ENCODE measurements at places on chromosomes 3 and 15.

- no peak for DNase-seq
Observed at GRCh38 chr3:41369838-41370237, 170.5 kb downstream of the CTNNB1 start.

- DNase-seq = no peak
Observed at GRCh38 chr3:89058371-89058770, 49.0 kb upstream of the EPHA3 start.

DNA sequence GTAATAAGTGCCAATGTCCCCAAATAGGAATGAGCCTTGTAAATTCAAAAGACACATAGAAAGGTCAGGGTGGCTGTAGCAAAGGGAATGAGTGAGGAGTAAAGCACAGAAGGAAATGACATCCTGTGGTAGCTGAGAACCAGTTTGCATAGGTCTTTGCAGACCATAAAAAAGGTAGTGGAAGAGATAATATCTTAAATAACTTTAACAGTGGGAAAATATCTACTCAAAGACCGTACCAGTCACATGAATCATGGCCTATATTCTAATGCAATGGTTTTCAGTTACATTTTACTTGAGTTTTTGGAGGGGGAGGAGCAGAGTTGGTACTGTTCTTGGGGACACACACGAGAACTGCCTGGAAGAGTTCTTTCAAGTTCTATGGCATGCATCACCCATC, 297.3 kb upstream of the ADAMTS9 start:
- DNase-seq = no peak

DNA sequence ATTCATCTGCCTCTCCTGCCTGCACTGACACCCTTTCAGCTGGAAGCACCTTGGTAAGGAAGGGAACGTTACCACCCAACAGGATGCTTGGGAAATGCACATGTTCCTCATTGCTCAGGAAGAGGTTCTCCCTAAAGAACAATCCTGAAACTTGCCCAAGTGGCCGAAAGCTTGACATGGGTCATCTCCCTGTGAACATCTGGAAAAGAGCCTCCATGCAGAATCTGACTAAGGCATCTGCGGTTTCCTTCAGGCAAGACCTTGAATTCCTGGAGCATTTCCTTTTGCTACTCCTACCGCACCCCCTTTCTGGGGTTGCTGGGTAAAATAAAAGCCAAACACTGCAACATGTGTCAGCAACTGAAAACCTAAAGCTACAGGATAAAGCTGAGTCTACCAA, 68.7 kb upstream of the SNRK start:
- DNase-seq = no peak

DNA sequence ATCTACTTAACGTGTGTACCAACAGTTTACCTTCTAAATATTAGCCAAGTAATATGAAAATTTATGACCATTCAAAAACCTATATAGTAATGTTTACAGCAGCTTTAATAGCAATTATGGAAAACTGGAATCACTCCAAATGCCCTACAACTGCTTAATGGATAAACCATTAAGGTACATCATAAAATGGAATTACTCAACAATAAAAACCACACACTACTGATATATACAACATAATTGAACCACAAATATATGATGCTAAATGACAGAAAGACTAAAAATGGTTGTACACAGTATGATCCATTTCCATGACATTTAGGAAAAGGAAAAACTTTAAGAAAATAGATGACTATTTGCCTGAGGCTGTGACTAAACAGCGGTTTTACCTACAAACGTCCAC, 467.1 kb upstream of the EPHA6 start:
- no peak for DNase-seq

- no peak for DNase-seq
Observed at GRCh38 chr15:74173380-74174218, at the start of gene ISLR. Gene ISLR (plus strand): TSS chr15:74173710. CDS start chr15:74174859, 1,149 bp downstream.

GRCh38 chr15:64185146-64185911, 22.5 kb upstream of the PPIB start:
- no peak for DNase-seq

DNA sequence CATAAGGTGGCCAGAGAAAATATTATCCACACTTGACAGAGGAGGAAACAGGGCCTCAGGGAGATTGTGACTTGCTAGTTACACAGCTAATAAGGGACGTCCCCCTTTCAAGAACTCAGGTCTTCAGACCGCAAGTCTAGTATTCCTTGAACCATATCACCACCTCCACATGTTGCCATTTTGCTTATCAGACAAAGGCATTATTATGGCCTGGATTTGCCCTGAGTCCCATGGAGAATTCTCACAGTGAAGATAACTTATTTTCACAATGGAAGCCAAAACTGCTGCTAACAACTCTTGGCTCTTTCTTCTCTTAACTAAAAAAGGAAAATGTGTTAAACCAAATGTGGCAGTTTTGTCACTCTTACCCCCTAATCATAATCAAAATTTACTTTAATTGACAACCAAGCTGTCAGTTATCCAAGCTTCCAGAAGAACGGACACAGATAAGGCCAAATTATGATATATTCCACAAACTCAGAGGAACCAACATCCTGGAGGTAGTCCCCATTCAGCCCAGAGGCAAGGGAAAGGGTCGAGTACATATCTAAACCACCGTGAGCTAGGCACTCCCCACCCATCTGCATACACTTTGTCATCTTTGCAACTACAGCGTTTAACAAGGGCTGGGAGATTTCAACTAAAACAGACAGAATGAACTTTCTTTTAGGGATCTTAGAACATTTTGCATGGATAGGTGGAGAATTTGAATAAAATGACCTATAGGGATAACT, 63.6 kb upstream of the THBS1 start:
- DNase-seq = no peak

DNA sequence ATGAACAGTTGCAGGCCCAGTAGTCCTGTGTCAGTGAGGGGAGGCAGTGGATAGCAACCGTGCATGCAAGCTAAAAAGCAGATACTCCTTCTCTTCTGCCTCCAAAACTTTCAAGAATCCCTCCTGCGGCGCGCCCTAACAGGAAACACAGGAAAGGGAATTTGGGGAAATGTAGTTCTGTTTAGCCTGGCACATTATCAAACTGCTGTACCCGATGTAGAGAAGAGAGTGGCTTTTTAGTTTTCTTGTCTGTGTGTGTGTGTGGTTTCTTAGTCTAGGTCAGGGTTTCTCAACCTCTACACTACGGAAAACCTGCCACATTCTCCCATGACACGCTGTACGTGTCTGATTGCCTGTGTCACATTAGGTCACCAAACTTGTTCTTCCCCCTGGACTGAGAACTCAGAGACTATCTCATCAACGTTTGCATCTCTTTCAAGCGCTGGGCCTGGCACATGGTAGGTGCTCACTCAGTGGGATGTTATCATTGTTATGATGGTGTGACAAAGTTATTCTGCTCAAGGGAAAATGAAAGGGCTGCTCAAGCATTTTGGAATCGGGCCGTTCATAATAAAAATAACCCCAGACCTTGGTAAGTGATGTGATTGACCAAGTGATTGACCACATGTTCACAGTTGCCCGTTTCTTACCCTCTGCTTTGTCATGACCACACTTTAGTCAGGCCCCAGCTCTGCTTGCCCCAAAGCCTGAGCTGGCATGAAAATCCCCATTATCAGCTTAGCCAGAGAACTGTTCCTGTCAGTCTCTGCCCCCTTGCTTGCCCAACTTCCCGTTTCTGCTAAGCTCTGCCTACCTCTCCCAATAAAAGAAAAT, 33.2 kb downstream of the TM4SF4 start:
- DNase-seq = no peak

DNA sequence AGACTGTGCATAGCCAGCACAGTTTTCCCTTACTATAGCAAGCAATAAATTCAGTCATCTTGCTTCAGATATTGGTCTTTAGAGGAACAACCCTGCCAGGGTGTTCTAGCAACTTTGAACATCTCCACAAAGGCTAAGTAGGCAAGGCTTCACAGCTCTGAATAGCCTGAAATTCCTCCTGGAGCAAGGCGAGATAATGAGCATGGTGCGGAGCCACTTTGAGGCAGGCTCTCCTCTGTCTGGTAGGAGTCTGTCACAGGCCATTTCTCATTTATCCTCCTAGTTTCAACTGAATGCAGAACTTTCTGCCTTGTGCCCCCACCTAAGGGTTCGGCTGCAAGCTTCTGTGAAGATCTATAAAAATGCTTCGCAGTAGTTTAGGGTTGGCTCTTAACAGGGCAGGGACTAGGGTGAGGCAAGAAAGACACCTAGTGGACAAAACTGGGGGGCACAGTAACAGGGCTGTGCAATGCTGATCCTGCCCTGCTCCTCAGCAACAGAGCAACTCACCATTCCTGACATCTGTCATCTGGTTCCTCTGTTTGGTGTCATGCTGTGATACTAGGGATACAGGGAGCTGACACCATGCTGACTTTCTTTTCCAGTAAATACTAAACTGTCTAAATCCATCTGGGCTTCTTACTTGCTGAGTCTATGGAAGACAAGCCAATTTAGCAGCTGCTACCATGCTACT, 16.6 kb upstream of the EHHADH start:
- DNase-seq = no peak

GRCh38 chr3:189797103-189797750, 166.0 kb downstream of the TP63 start:
- DNase-seq = no peak

- no peak for DNase-seq
Observed at GRCh38 chr3:143814443-143814889, 33.8 kb downstream of the SLC9A9 start.

GRCh38 chr3:9019259-9019961, 56.1 kb upstream of the RAD18 start:
- no peak for DNase-seq

GRCh38 chr15:48532946-48533345, 112.6 kb downstream of the FBN1 start:
- DNase-seq = no peak

GRCh38 chr3:48966367-48966766, 23.7 kb upstream of the P4HTM start:
- no peak for DNase-seq

GRCh38 chr3:123258811-123259420, 57.2 kb downstream of the SEC22A start:
- no peak for DNase-seq

- DNase-seq = no peak
Observed at GRCh38 chr3:161559177-161559998, 62.8 kb downstream of the OTOL1 start.

GRCh38 chr3:76365275-76365674, 579.9 kb upstream of the ZNF717 start:
- no peak for DNase-seq

DNA sequence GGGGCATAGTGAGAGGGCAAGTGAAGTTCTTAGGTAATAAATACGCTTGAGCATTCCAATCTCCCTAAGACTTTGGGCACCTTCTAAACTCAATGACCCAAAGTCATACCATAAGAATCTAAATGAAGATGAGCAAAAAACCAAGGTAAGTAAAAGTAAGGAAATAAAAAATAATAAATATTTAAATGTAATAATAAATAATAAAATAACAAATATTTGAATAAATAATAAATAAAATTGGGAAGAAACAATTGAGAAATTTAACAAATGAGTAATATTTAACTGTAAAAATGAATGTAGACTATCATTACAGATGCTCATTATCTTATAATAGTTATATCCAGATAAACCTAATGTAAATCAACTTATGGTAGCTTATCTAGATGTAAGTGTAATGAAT, 391.7 kb downstream of the WDR72 start:
- DNase-seq = no peak

GRCh38 chr3:155321418-155321817, 27.9 kb upstream of the STRIT1 start:
- no peak for DNase-seq

GRCh38 chr3:100629421-100630127, 20.2 kb downstream of the ADGRG7 start:
- DNase-seq = no peak

DNA sequence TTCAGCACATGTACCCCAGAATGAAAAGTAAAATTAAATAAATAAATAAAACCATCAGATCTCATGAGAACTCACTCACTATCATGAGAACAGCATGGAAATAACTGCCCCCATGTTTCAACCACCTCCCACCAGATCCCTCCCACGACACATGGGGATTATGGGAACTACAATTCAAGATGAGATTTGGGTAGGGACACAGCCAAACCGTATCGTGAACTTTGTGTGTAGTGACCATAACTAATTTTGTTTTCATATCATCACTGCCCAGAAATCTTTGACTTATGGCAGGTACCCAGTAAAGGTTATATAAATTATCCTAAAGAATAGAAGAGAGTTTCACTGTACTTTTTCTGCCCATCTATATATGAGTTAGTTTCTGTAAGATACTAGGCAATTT, 766.5 kb downstream of the ROBO1 start:
- DNase-seq = no peak

DNA sequence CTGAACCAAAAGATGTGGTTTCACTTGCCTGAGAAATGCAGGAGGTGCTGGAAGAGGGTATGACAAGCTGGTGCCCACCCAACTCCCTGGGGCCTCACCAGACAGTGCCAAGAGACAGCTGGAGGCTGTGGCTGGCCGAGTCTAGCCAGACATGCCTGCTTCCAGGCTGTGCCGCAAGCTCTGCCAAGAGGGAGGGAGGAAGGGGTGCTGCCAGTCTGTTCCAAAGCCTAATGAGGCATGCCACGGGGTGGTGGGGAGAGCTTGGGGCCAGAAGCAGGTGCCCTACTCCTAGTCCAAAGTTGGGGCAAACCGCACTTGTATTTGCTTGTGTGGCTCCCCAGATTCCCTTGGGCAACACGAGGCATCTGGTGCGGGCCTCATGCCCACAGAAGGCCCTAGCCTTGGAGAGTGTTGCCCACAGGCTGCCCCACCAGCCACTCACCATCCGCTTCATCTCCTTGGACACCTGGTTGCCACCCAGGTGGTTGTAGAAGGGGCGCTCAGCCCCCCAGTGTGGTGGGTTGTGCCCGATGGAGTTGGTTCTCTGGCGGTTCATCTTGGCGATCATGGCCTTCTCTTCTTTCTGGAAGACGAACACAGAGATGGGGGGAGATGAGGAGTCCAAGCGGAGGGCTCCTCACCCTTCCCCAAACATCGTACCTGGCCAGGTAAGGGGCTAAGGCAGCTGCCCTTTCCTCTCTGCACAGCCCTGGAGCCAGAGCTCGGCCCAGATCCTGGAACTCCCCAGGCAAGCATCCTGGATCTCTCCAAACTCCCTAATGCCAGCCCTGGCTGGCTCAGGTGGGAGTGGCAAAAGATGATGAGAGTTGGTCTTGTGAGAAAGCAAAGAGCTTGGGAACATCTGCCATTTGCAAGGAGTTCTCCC, 123.4 kb downstream of the SEC22A start:
- DNase-seq = no peak

DNA sequence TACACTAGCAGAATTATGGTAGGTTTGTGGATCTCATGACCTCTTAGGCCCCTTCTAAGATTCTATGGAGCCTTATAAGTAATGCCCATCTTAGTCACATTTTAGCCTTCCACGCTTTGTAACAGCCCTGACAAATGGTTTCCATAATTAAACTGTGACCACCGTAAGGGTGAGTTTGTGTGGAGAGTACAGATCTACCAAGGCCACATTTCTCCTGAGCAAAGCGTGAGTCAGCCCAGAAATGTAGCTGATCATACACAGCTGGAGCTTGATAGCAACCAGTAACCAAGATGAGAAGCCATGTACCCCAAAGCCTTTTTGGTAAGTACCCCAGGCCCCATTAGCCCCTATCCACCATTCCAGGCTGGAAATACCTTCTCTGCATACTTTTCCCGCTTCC, 31.7 kb downstream of the CHAC1 start:
- DNase-seq = no peak

All from activated CD4-positive, alpha-beta T cell treated with anti-CD3 and anti-CD28 coated beads for 1 hour (primary cell).